Glutamatergic neuron (in vitro differentiated cells): ENCODE measurements at places on chromosomes 13 and 19. TPM values are rescaled to one million over a fixed set of nuclear protein-coding genes. Genes with fewer than 3 reads are reported as not detected.

THAP8 gene
- 10.1 TPM for total RNA-seq

- H3K4me1 ChIP-seq, result peaks cover 17% of the 10 kb centered on the region
- H3K27me3 ChIP-seq, result peaks cover 7% of the 10 kb centered on the region
- peak overlapping the region; percentile 11 for H3K4me3 ChIP-seq
- no peaks in the 10 kb centered on the region for H3K36me3 ChIP-seq
- no peak overlapping the region for H3K27ac ChIP-seq
These were observed 4.5 kb downstream of the MIR17HG start for GRCh38 chr13:91351980-91352379.

DNA sequence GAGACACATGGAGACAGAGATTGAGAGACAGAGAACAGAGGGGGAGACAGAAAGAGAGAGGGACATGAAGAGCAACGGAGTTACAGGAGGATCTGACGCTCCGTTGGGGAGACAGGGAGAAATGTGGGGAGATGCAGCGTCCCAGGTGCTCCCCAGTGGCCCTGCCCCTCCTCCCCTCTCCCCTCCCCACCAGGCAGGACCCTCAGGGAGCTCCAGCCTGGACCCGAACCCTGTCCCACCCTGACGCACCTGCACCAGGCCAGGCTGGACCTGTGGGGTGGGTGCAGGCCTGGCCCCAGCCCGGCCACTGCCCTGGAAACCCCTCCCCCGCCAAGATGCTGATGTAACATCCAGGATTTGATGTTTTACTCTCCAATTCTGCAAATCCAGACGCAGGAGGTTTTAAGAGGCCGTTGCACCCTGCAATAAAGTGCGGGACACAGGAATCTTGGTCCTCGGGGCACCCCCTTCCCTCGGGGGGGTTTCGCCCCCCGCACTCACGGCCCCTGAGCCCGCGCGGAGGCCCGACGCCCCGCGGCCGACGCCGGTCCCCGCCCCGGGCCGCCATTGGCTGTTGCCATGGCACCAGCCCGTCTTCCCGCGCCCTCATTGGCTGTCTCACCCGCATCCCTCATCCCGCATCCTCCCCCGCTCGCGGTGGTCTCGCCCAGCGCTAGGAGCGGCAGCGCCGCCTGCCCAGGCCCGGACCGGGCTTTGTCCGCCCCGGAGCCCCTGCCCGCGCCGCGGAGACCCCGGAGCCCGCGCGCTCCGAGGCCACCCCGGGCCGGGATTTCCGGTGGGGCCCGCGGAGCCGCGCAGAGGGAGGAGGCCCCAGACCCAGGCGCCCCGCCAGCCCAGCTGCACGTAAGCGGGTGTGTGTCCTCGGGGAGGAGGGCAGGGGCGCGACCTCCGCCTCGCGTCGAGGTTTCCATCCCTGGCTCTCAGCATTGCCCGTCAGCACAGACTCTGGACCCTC is at the start of gene APC2:
Gene APC2 (plus strand): TSS at position 655 of the 976 bp plus-strand sequence. CDS start 2,881 bp downstream, outside the sequence.
- peak within 1 kb of the TSS; percentile 96 for H3K4me3 ChIP-seq
- peak; percentile 96 for DNase-seq
- H3K27me3 ChIP-seq, result peaks cover 24% of the 10 kb centered on the region
- H3K36me3 ChIP-seq, result peaks cover 6% of the 10 kb centered on the region
- peak within 1 kb of the TSS; percentile 100 for H3K27ac ChIP-seq

DNA sequence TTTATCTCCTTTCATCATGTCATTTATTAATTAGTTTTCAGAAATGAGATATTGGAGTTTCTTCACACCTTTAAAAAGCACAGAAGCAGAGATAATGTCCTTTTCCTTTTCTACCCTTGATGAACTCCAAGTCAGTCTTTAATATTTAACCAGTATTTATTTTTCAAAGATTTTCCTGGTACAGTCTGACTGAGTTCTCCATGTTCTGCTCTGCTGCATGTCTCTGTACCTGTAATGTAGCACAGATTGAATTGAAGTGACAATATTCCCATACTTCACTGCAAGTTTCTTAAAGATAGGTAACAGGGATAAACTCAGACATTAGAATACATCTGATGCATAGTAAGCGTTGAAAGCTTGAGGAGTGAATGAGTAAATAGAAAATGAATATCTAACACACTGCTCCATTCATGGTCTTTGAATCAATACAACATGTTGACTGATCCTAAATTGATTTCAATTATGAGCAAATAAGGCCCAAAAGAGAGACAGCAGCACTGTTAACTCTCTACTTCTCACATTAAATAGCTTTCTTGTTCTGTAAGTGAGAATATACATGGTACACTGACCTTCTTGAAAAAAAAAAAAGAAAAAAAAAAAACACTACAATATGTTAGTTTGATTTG is 1323.6 kb upstream of the PRR20A start:
- H3K4me3 ChIP-seq, result no peak overlapping the region
- no peaks in the 10 kb centered on the region for H3K36me3 ChIP-seq
- no peak for DNase-seq
- no peak overlapping the region for H3K27ac ChIP-seq
- H3K27me3 ChIP-seq, result no peaks in the 10 kb centered on the region

DNA sequence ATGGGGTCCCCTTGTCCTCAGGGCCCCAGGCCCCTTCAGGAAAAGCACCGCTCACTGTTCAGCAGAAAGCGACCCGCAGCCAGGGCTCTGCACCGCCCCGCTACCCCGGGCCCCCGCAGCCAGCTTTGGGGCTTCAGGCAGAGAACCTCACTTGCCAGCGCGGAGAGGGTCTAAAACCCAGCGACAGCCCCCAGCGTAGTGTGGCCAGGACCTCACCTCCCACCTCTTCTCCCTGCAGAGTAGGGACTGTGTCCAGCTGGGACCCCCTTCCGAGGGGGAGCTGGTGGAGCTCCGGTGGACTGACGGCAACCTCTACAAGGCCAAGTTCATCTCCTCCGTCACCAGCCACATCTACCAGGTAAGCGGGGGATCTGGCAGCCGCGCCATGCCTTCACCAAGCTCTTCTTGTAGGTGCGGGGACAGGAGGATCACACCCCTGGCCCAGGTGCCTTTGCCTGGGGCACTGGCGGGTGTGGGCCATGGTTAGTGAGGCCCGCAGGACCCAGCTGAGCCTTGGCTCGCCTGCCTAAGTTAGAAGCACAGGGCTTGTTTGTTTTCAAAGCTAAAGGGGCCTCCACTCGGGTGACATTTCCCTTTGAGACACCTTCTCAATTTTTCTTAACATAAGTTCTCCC is 175.7 kb downstream of the KDM4B start:
- H3K27me3 ChIP-seq, result peaks cover 23% of the 10 kb centered on the region
- H3K27ac ChIP-seq, result peak overlapping the region; percentile 44
- H3K4me3 ChIP-seq, result no peak overlapping the region
- H3K4me1 ChIP-seq, result peaks cover 26% of the 10 kb centered on the region
- peak; percentile 13 for DNase-seq
